Activated CD4-positive, alpha-beta T cell treated with anti-CD3 and anti-CD28 coated beads, Interleukin-2, amount 10 ng/mL, durations not matched to agents 7 days and 5 days (primary cell): ENCODE measurements at places on chromosomes 13 and 19. TPM values are rescaled to one million over a fixed set of nuclear protein-coding genes. Genes with fewer than 3 reads are reported as not detected.

CHAF1A gene
- 83.7 TPM for total RNA-seq

TJP3 gene
- 2.7 TPM for total RNA-seq

C19orf85 gene
- total RNA-seq, result not detected

ZNF471 gene
- total RNA-seq, result 1.5 TPM

CYP2S1 gene
- 0.27 TPM for total RNA-seq

PTGIR gene
- 14.7 TPM for total RNA-seq

PMIS2 gene
- total RNA-seq, result not detected

CLEC17A gene
- total RNA-seq, result not detected

DNA sequence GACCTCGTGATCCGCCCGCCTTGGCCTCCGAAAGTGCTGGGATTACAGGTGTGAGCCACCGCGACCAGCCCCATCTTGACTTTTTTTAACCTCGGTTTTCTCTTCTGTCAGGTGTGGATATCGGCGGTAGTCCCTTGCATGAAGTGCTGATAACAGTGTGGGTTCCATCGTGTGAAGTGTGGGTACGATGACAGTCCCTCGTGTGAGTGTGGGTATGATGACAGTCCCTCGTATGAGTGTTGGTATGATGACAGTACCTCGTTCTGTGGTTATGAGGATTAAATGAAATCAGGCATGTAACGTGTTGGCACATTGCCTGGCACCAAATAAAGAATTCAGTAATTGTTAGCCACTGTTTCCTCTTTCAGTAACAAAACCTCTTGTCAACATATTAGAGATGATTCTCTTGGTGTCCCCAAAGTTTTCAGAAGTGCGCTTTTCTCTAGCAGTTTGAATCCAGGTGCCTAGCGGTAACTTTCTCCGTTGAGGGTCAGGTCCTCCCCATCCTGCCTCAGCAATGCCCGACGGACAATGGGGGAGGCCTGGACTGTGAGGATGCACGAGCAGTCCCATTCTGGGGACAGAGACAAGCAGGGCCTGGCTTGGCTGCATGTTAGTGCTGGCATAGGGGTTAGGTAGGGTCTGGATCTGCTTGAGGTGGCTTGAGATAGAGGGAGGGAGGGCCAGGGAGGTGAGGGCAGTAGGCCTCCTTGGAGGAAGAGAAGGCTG lies 15.3 kb downstream of the GATAD2A start:
- H3K27me3 ChIP-seq, result no peaks in the 10 kb centered on the region
- peaks cover 46% of the 10 kb centered on the region for H3K4me1 ChIP-seq
- DNase-seq, result no peak
- H3K36me3 ChIP-seq, result peaks cover 19% of the 10 kb centered on the region

DNA sequence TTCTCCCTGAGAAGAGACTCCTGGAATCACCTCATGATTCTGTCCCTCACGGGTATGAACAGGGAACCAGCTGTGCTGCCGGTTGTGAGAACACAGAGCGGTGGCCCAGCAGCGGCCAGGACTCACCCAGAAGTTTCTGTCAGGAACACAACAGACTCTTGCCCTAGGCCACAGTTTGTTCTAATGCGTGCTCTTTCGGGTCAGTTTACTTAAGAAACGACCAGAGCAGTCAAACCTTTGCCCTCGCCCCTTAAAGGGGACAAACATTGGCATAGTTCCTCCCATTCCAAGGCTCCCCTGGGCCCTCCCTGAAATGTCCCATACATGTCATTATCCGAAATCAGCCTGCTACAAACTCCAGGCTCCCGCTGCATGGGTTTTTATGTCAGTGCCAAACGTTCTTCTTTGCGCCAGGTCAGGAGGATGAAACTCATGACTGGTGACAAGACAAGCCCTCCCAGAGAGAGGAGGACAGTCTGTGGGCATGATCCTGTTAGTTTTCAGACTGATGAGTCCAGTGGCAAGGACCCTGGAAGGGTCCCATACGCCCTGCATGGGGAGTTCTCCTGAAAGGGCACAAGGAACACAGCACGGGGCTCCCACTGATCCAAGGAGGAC lies 18.3 kb downstream of the ZIC5 start:
- peaks cover 87% of the 10 kb centered on the region for H3K27me3 ChIP-seq
- no peak overlapping the region for H3K27ac ChIP-seq

DNA sequence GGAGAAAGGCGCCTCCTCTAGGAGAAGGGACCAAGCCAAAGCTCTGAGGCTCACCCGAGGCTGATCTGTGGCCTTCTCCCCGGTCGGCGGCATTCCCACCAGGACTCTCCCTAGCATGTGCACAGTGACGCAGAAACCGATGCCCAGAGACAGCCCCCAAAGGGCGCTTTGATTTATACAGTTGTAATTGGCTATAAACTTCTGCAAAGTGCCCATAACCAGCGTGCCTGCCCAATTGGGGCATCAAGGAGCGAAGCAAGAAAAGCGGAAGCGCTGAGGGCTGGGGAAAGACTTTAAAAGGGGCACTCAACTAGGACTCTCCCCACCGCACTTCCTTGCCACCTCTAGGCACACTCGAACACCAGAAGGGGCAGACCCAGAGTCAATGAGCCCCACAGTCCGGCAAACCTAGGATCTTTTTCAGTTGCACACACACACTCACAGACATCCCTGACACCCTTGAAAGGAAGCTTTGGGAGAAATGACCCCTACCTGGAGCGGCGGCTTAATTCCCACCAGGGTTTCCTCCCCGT lies 1.8 kb downstream of the CDX2 start:
- H3K36me3 ChIP-seq, result no peaks in the 10 kb centered on the region
- peaks cover 5% of the 10 kb centered on the region for H3K4me1 ChIP-seq
- H3K27ac ChIP-seq, result no peak overlapping the region

DNA sequence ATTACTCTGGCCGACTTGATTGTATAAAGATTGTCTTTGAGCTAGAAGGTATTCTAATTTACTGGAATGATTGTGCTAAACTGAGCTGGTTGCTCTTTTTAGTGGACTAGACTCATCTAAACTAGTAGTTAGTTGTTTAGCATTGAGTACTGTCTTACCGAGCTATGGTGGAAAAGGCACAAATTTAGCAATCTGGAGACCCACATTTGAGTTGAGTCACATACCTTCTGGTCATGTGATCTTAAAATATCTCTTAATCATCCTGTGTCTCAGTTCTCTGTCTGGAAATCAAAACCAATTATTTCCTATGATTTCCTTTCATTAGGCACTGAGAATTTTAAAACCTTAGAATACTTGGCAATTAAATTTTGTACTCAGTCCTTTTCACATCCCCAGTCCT lies 349.5 kb downstream of the IRS2 start:
- no peaks in the 10 kb centered on the region for H3K36me3 ChIP-seq
- DNase-seq, result no peak
- no peaks in the 10 kb centered on the region for H3K4me1 ChIP-seq
- no peak overlapping the region for H3K27ac ChIP-seq
- no peak overlapping the region for H3K4me3 ChIP-seq

DNA sequence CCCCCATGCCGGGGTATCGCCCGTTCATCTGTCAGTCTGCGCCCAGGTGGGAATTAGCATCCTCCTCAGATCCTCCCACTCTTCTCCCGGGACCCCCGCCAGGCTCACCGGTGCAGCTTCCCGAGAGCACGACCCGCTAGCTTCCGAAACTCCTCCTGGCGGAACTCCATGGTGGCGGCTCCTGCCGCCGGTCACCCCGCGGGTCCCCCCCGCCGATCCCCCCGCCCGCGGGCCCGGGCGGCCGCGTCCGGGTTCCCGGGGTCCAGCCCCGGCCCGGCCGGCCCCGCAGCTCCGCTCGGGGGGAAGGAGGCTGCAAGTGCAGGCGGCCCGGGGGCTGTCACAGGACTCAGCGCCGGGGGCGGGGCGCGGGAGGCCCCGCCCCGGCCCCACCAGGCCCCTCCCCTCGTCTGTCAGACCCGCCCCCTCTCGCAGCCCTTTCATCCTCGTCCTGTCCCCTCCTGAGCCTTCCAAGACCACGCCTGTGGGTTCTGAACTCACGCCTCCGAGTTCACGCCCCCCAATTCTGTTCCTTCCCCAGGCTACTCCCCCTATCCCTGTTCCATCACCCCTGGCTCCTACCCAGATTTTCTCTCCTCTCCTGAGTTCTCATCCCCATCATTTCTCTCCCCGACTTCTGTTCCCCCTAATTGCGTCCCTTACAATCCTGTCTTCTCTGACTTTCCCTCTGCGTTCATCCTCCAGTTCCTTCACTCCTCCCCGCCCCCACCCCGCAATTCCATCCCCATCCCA lies at the start of gene SLC17A7:
TSS of gene SLC17A7 (minus strand) at position 318 of the 750 bp plus-strand sequence. CDS start at position 170, 148 bp downstream.
- peak within 1 kb of the TSS; percentile 79 for H3K4me3 ChIP-seq
- H3K27ac ChIP-seq, result peak within 1 kb of the TSS; percentile 68
- peaks cover 50% of the 10 kb centered on the region for H3K4me1 ChIP-seq
- peaks cover 60% of the 10 kb centered on the region for H3K27me3 ChIP-seq
- H3K36me3 ChIP-seq, result peaks cover 13% of the 10 kb centered on the region

DNA sequence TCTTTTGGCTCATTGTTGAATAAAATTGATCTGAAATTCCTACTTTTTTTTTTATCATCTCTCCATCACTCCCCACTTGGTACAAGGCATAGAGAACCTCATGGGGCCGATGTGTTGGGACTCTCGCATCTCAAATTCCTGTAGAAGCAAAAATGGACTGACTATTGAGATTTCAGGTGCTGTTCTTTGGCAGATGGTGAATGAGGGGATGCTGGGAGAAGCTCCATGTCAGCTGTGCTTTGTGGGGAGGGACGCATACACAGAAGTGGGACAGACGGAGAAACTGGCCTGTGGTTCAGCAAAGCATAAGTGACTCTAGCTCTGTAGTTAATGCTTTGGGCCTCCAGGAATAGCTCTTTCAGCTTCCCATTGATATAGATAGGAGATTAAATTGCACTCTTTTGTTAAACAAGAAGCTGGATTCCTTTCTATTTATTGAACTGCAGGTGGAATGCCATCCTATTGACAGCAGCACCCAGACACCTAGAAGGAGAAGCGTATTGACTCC lies 194.5 kb upstream of the RNF113B start:
- no peak overlapping the region for H3K27ac ChIP-seq
- DNase-seq, result no peak
- H3K4me3 ChIP-seq, result no peak overlapping the region
- no peaks in the 10 kb centered on the region for H3K4me1 ChIP-seq
- no peaks in the 10 kb centered on the region for H3K36me3 ChIP-seq
- H3K27me3 ChIP-seq, result peaks cover 2% of the 10 kb centered on the region

- no peaks in the 10 kb centered on the region for H3K4me1 ChIP-seq
- no peaks in the 10 kb centered on the region for H3K36me3 ChIP-seq
- no peak for DNase-seq
- peaks cover 4% of the 10 kb centered on the region for H3K27me3 ChIP-seq
These were observed 317.8 kb downstream of the ATP8A2 start for GRCh38 chr13:25689539-25689938.

DNA sequence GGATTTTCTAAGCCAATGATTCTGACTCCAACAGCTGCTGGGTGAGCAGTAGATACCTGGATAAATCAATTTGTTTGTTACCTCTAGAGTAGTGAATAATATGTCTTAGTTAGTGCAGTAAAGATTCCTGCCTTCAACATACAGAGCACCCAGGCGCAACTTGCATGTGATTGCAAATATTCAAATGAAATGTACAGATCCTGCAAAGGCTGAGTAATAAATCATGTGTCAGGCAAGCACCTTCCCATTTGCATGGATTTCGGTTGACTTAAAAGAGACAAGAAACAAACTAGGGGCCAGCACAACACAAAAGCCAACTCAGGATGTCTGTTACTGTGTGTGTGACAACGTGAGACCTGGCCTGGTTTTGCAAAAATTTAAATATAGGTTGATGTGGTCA lies 79.7 kb downstream of the TNFSF11 start:
- no peak overlapping the region for H3K4me3 ChIP-seq
- DNase-seq, result no peak
- H3K27ac ChIP-seq, result no peak overlapping the region

GRCh38 chr19:3494559-3494958 lies 5.9 kb downstream of the DOHH start:
- peak overlapping the region; percentile 25 for H3K4me3 ChIP-seq
- no peaks in the 10 kb centered on the region for H3K27me3 ChIP-seq
- peaks cover 24% of the 10 kb centered on the region for H3K4me1 ChIP-seq
- peaks cover 27% of the 10 kb centered on the region for H3K36me3 ChIP-seq

DNA sequence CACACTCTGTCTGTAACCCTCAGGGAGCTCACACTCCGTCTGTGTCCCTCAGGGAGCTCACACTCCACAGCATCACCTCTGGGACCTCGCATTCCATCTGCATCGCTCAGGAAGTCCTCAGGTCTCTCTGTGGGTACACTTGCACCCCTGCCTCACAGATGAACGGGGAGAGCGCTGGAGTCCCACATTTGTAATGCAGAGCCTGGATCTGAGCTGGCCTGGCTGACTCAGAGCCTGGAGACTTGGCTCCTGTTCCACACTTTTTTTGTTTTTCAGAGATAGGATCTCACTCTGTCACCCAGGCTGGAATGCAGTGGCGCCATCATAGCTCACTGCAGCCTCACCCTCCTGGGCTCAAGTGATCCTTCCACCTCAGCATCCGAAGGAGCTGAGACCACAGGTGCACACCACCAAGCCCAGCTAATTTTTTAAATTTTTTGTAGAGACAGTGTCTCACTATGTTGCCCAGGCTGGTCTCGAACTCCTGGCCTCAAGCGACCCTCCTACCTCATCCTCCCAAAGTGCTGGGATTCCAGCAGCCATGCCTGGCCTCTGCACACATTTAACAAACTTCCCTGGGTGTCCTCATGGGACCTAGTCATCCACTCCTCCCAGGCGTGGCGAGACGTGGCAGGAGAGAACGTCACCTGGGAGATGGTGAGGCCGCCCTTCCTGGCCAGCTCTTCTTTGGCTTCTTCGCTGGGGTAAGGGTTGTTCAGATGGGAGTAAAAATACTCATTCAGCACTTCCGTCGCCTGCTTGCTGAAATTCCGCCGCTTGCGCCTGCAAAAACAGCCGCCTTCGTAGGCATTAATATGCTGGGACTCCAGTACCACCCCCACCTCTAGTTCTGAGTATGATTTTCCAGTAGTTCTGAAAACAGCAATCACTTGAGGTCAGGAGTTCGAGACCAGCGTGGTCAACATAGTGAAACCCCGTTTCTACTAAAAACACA lies 31.0 kb downstream of the CILP2 start:
- peaks cover 51% of the 10 kb centered on the region for H3K36me3 ChIP-seq
- no peak overlapping the region for H3K4me3 ChIP-seq
- no peaks in the 10 kb centered on the region for H3K27me3 ChIP-seq

DNA sequence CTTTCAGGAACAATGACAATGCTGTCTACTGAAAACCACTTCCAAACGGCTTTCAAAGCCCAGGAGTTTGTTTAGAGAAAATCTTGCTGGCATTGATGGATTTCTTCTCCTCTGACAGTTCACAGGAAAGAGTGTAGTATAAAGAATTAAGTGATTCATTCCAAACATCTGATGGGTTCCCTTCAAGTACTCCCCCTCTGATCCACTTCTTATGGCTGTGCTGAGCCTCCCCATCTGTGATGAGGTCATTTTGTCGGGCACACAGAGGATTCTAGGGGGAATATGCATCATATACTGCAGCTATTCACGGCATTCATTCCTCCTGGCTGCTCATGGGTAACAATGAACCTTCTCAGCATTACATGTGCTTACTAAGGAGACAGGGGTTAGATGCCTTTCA lies 107.9 kb downstream of the RGCC start:
- DNase-seq, result no peak
- H3K27ac ChIP-seq, result no peak overlapping the region
- peaks cover 6% of the 10 kb centered on the region for H3K36me3 ChIP-seq
- H3K4me3 ChIP-seq, result no peak overlapping the region

GRCh38 chr13:89113744-89114143 lies 1442.6 kb downstream of the SLITRK5 start:
- H3K27me3 ChIP-seq, result no peaks in the 10 kb centered on the region
- H3K27ac ChIP-seq, result no peak overlapping the region
